ENCODE measurements at places on chromosomes 7 and 10.

DNA sequence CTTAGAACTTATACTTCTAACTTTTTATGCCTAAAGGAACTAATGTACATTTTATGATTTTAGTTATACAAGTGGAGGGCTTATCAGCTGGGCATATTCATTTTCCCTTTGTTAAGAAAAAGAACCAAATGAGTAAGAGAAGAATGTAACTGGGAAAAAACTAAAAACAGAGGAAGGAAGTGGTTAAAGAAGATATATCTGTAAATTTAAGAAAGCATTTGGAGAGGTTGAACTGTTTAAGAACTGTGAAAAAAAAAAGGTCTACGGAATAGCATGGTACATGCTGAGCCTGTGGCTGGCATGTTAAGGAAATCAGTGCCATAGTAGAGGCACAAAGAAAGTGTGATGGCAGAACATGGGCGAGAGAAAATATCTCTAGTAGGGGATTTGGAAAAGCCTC is 6.2 kb downstream of the MDFIC start:
- no peak for DNase-seq

DNA sequence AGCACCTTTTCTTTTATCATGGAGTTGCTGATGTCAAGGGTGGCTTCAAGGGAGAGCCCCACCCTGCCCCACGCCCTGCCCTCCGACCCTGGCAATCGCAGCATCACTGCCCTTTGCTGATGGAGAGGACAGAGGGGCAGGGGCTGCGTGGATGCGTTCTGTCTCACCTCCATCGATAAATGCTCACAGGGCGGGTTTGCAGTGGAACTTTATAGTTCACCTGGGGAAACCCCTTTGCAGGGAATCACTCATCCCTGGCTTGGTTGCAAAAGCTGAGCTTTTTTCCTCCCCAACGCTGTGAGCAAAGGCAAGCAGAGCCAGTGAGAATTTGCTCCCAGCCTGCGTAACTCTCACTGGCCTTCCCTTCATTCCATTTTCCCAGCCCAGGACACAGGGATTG is 176.8 kb downstream of the WDR37 start:
- no peak for DNase-seq

- no peak for DNase-seq
Measured at GRCh38 chr7:47328392-47329319, 253.3 kb downstream of the TNS3 start.

- DNase-seq, result no peak
Measured at GRCh38 chr10:114281461-114281860, 42.4 kb downstream of the VWA2 start.

GRCh38 chr7:1175967-1176851 is 16.2 kb upstream of the ZFAND2A start:
- peak; percentile 88 for DNase-seq

DNA sequence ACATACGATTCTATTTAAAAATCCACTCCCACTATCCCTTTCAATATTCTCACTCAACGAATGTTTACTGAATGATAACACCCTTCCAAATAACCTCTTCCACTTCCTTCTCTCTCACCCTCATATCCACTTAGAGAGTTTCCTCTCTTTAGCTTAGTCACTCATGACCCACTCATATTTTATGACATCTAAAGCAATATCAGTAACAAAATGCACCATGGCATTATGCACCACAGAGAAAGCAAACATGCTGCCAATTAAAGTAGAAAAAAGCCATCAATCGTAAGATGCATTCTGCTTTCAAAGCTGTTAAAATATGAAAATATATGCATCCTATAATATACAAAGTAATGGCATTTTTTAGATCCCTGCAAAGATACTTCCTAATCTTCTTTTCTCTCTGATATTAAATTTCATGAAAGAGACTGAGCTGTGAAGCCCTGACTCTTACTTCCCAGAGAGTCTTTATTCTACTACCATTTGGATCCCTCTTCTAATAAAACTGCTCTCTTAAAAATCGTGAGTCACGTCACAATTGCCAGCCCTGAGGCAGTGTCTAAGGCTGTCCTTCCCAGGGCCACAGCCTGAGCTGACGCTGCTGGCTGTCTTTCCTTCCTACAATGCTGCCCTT is 283.0 kb upstream of the KLF6 start:
- no peak for DNase-seq

DNA sequence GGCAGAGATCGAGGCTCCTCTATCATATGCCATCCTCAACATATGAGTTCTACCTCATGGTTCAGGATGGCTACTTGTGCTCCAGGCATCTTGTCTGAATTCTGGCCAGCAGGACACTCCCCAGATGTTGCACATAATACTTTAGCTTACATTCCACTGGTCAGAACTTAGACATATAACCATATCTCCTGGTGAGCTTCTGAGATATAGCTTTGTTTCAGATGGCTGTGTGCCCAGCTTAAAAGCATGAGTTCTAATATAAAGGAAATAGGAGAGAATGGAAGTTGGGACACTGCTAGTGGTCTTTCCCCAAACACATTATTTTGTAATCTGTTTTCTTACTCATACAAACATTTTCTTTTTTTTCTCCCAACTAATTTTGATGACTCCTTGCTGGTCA is 50.8 kb upstream of the IFRD1 start:
- no peak for DNase-seq

GRCh38 chr10:111392159-111392558 is 315.3 kb downstream of the ADRA2A start:
- no peak for DNase-seq

DNA sequence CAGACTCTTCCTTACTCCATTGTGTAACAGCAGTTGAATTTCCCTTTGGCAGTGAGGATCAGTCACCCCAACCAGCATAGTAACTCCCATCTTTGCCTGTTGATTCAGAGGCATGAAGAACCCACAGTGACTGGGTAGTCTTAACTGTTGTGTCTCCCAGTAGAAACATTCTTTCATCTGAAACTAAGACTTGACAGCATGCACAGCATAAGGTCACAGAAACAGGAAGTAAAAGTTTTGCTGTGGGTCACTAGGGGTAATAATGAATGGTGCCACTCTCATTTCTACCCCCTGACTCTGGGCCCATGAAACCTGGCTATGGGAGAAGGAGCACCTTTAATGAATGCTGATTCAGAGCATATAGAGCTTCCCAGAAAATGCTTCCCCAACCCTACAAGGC is 8.3 kb upstream of the FRMPD2 start:
- no peak for DNase-seq

GRCh38 chr10:11014671-11015445 is 2.8 kb upstream of the CELF2 start:
- DNase-seq, result peak; percentile 43

- DNase-seq, result no peak
Measured at GRCh38 chr10:74432841-74433594, 282.0 kb downstream of the ADK start.

- DNase-seq, result no peak
Measured at GRCh38 chr10:81953420-81953819, 78.4 kb downstream of the NRG3 start.

DNA sequence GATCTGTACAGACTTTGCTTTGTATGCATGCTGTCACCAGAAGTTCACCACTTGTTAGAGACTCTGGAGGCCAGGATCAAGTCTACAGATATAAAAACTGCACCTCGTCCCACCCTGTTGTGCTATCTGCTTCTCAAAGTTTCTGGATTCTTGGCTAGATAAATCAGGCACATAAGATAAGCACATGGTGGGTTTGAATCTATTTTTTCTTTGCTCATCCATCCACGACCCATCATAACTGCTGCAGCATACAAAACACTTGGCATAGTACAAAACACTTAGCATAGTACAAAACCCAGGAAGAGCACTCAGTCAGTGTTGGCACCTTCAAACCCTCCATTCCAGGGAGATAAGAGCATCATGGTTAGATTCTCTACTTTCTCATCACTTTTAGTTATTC is 42.4 kb upstream of the ANKRD1 start:
- DNase-seq, result no peak

DNA sequence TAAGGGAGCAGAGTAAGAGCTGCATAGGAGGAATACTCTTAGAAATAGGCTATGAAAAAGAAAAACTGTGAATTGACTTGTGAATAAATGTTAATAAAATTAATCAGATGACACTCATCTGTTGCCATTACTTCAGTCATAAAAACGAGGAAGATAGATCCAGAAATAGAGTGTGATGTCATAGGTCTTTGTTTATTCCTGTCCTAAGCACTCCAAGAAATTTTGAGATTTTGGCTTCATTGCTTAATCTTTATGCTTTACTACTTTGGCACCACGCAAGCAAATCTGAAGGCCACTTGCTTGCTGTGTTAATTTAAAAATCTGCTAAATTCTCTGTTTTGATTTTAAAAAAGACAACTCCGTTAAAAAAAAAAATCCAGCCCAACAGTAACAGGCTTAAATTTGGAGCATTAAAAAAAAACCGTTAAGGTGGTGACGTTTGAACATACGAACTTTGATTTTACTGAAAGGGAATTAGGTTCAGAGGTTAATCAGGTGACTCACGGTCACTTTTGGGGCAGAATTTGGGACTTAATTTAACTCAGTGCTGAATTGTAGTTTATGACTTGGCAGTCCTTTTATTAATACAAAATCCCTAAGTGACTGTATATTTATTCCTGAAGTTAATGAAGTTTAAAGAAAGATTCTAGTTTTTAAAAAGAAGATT is 3.4 kb downstream of the IFRD1 start:
- no peak for DNase-seq

DNA sequence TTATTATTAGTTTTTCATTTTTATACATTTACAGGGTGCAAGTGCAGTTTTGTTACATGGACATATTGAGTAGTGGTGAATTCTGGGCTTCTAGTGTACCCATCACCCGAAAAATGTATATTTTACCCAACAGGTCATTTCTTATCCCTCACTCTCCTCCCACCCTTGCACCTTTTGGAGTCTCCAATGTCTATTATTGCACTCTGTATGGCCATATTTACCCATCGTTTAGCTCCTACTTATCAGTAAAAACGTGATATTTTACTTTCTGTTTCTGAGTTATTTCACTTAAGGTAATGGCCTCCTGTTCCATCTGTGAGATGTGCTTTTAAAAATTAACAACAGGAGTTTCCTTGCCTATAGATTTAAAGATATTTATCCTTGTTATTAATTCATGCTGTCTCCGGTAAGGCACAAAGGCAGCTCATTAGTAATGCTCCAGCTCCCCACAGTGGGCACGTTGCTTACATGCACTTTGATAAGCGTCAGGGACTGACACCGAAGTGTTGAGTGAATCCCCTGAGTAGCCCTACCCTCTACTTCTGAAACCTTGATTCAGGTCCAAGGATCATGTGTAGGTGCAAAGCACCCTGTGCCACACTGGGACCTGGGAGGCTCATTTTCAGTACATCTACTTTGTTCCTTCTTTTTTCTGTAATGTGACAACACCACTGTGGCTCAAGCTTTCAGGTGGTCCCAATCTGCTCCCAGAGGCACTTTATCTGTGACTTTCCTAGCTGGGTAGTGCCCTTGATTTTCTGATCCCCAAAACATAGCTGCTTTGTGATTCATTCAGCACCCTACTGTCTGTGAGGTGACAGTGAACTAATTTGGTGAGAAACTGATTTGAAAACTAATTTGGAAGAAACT is 27.3 kb downstream of the HYAL4 start:
- DNase-seq, result no peak

- no peak for DNase-seq
Measured at GRCh38 chr7:139830782-139831501, 1.9 kb downstream of the TBXAS1 start.

DNA sequence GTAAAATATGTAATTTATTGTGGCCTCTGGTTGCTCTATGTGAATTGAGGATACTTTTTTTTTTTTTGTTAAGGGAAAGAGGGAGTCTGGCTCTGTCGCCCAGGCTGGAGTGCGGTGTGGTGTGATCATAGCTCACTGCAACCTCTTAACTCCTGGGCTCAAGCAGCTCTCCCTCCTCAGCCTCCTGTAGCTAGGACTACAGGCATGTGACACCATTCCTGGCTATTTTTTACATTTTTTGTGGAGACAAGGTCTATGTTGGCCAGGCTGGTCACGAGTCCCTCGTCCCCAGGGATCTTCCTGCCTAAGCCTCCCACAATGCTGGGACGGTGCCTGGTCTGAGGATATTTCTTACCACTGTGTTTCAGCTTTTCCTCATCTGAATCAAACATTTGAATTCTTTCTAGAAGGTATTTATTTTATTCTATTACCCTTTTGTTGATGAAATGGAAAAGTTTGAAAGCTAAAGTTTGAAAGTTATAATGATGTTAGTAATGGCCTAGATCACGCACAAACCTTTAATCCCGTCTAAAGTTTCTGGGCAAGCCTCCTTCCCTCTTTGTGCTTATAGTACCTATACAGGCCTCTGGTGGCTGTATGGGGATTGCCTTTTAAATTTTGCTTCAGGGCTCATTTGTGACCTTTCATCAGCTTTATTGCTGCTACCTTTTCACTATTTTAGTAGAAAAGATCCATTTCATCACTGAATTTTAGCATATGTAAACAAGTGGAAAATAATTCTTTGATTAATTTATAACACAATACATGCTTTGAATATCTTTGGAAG is 2.0 kb downstream of the IFRD1 start:
- DNase-seq, result peak; percentile 48

DNA sequence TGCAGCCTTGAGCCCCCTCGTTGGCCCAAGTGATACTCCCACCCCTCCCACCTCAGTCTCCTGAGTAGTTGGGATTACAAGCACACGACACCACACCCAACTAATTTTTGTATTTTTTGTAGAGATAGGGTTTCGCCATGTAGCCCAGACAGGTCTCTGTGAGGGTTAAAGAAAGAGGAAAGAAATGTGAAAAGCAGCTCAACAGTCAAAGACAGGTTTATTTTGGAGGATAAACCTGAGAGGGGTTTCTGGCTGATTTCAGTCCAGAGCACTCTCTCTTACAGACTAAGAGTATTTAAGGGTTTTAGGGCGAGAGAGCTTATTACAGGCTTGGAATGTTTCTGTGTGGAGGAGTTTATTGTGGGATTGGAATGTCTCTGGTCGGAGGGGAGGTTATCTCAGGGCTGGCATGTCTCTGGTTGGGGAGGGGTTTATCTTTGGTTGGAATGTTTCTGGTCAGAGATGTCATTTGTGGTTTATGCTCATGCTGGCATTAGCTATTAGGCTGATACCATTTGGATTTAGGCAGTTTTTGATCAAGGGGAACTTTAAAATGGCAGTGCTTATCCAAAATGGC is 26.1 kb upstream of the SNX10 start:
- no peak for DNase-seq

- no peak for DNase-seq
Measured at GRCh38 chr7:89926194-89926593, 228.1 kb upstream of the STEAP1 start.

GRCh38 chr10:116521424-116522290 is 24.1 kb upstream of the PNLIP start:
- no peak for DNase-seq

GRCh38 chr10:110618230-110618610 is 25.9 kb upstream of the RBM20 start:
- no peak for DNase-seq

- DNase-seq, result no peak
Measured at GRCh38 chr7:33918438-33919143, 13.3 kb downstream of the BMPER start.

DNA sequence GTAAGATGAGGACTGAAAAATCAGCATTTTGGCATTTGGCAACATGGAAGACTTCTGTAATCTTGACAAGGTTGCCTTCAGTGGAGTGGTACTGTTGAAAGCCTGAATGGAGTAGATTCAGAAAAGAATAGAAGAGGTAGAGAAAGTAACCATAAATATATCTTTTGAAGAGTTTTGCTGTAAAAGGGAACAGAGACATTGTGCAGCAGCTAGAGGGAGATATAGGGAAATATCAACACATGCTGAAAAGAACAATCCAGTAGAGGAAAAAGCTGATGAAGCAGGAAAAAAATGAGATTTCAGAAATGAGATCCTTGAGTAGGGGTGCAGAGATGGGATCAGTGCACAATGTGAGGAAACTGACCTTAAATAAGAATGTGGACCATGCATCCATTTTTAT is 60.0 kb downstream of the RAPGEF5 start:
- no peak for DNase-seq

Data from lower lobe of right lung (tissue), 2 donors.